ENCODE measurements at places on chromosomes 3 and 15. TPM values are rescaled to one million over a fixed set of nuclear protein-coding genes. Genes with fewer than 3 reads are reported as not detected.

DNA sequence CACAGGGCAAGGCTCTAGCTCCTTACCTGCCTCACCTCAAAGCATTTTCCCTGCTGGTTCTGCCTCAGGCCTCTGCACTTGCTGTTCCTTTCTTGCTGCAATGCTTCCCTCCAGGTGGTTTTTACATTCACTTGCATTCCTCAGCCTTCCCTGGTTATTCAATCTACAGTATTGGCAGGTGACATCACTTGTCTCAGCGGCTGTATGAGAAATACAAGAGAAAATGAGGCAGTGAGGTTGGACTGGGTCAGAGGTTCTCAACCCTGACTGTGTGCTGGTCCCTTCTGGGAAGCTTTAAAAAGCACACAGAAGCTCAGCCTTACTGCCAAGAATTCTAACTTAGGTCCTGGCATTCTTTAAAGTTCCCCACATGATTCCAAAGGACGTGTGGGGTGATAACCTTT lies 26.7 kb downstream of the SIAH2 start:
- H3K27ac ChIP-seq: no peak overlapping the region
- no peaks in the 10 kb centered on the region for H3K36me3 ChIP-seq
- DNase-seq: no peak
- peaks cover 2% of the 10 kb centered on the region for H3K4me1 ChIP-seq
- no peaks in the 10 kb centered on the region for H3K27me3 ChIP-seq
- H3K4me3 ChIP-seq: no peak overlapping the region

DNA sequence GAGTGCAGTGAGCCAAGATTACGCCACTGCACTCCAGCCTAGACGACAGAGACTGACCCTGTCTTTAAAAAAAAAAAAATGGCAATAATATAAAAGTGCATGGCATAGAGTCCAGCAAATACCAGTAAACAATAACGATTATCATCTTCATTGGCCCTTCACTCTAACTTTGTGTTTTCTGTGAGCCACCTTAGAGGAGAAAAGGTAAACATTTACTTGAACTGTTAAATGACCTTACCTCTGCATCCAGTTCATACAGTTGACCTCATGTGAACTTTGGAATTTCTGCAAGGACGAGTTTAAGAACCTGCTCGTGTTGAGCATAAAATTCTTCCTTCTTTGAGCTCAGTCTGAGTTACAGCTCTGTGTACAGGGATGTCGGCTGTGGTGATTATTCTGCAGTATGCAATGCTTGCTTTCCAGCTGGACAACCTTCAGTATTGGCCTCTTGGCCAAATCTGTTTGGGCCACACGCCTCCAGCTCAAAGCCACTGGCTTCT lies 56.6 kb downstream of the RLBP1 start:
- H3K36me3 ChIP-seq: no peaks in the 10 kb centered on the region
- peak; percentile 29 for DNase-seq
- no peak overlapping the region for H3K27ac ChIP-seq
- H3K27me3 ChIP-seq: no peaks in the 10 kb centered on the region

- H3K27ac ChIP-seq: no peak overlapping the region
- H3K36me3 ChIP-seq: no peaks in the 10 kb centered on the region
- H3K4me3 ChIP-seq: no peak overlapping the region
- H3K27me3 ChIP-seq: peaks cover under 1% of the 10 kb centered on the region
These were observed 164.0 kb downstream of the MINAR1 start for GRCh38 chr15:79595995-79596622.

- H3K36me3 ChIP-seq: no peaks in the 10 kb centered on the region
- H3K4me3 ChIP-seq: no peak overlapping the region
- peaks cover 3% of the 10 kb centered on the region for H3K4me1 ChIP-seq
- no peaks in the 10 kb centered on the region for H3K27me3 ChIP-seq
- no peak overlapping the region for H3K27ac ChIP-seq
These were observed 39.0 kb downstream of the MYH15 start for GRCh38 chr3:108471426-108471825.

GRCh38 chr3:185646382-185647133 lies 60.5 kb downstream of the SENP2 start:
- H3K27ac ChIP-seq: no peak overlapping the region
- DNase-seq: no peak
- H3K36me3 ChIP-seq: peaks cover 16% of the 10 kb centered on the region
- no peaks in the 10 kb centered on the region for H3K27me3 ChIP-seq
- H3K4me1 ChIP-seq: no peaks in the 10 kb centered on the region
- H3K4me3 ChIP-seq: no peak overlapping the region

DNA sequence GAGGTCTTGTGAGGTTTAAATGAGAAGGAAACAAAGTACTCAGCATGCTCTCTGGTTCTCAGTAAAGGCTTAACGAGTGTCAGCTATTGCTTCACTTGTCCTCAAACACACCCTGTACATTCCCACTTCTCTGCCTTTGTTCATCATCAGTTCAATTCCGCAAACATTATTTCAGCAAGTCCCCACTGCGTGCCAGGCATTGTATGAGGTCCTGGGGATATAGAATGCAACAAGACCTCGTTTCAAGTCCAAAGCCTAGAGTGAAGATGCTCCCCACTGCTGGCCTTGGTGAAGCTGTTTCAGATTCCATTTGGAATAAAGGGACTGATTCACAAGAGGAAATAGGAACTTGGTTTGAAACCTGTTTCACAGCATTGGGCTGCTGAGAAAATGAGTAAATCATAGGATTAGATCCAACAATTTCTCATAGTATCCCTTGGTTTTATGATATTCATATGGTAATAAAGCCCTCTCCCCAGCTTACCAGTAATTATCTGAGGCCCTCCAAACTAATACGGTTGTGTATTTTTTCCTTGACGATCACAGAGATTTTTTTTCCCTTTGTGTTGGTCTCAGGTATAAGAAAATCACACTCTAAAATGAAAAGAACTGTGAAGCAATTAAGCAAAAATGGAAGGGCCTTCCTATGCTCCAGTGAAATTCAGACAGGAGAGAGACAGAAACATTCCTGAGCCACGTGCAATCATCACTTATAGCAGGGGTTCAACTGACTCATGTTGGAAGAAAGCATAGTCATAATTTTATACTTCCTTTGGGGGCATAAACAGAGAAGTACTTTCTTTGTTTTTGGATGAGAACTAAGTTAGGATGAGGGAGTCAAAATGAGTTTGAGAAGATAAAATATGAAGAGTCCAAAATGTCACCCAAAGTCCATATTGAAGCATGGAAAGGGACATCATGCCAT lies 258.6 kb downstream of the RORA start:
- peak overlapping the region; percentile 89 for H3K27ac ChIP-seq
- H3K27me3 ChIP-seq: no peaks in the 10 kb centered on the region
- peaks cover 42% of the 10 kb centered on the region for H3K4me1 ChIP-seq
- H3K36me3 ChIP-seq: no peaks in the 10 kb centered on the region

WNT7A gene
- total RNA-seq: not detected

ZBTB47 gene
- 32.1 TPM for total RNA-seq

DNA sequence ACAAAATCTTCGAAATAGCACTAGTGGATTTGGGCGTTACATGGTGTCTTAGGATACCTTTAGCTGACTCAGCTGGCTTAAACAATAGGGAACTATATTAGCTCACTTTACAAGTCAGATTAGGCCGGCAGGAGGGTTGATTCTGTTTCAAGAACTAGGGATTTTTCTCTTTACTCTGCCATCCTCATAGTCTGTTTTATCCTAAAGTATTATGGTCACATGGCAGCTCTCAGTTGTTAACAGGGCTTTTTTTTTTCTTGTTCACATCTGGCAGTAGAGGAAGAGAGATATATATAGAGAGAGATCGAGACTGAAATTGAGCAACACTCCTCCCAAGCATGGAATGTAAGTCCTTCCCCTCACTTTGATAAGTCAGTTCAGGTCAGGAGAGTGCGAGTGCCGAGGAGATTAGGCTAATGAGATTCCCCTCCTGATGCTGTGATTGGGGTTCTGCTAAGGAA lies 32.9 kb downstream of the CHP1 start:
- no peak overlapping the region for H3K27ac ChIP-seq
- H3K27me3 ChIP-seq: no peaks in the 10 kb centered on the region
- H3K4me3 ChIP-seq: no peak overlapping the region
- peak; percentile 41 for DNase-seq

HTR3E gene
- total RNA-seq: not detected
